D341Med (cell line): ENCODE measurements at places on chromosomes 2 and 18.
A peak's percentile ranks its signal among the peaks of the same experiment; 100 is the strongest.

DNA sequence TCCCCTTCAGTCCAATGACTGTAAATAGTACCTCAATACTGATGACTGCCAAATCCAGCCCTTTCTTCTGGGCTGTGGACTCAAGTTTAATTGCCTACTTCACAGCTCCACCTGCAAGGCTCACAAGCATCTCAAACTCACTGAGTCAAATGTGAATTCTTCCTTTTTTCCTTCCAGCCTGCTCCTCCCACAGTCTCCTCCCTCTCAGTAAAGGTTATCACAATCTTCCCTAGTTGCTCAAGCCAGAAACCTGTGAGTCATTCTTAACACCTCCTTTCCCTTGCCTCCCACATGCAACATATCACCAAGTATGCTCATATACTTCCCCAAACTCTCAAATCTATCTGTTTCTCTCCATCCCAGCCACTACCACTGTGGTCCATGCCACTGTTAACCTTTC lies 3.7 kb upstream of the MFSD6 start:
- no peak for DNase-seq

- no peak for DNase-seq
Observed at GRCh38 chr18:9321017-9321452, 13.5 kb upstream of the TWSG1 start.

DNA sequence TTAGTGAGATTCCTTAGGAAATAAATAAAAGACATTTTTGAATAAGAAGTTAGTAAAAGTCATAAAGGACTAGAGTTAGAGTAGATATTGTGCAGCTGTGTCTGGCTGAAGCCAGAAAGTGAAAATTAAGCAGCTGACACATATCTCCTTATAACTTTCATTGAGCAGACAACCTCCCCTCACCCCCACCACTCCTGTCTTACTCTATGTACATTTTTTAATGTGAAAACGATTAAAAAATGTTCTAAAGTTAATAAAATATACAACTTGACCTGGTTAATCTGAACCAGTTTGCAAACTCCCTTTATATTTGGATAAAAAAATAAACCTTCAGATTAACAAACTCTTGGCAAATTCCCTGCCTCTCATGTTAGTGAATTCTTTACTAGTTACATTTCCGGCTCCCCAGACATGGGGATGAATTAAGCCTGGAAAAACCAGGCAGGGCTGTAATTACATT lies 462.8 kb downstream of the MEIS1 start:
- no peak for DNase-seq

DNA sequence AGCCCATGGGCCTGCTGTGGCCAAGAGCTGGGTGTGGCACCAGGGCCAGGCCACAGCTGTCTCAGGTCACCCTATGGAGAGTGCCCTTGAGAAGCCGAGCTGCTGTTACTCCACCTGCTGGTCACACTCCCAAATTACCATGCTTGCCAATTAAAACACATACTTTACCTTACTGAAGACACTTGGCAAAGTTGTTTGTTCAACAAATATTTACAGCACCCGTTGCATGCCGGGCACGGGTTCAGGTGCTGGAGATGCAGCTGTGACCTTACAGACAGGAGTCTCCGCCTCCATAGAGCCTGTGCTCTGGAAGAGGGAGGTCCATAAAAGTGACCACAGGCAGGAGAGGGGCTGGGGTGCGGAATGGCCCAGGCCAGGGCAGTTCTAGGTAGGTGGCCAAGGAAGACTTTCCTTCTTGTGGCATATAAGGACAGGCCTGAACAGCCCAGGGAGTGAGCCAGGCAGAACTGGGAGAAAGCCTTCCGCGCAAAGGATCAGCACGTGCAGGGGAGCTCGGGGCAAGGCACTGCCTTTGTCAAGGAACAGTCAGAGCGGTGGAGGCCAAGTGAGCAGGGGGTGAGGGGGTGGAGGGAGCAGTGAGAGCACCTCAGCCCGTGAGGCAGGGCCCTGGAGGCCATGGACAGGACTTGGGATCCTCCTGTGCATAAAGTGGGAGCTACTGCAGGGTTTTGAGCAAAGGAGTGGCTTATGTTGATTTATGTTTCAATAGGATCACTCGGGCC lies 23.6 kb upstream of the RBM44 start:
- DNase-seq, result peak; percentile 75

GRCh38 chr2:171712051-171712450 lies 24.8 kb downstream of the DYNC1I2 start:
- no peak for DNase-seq

GRCh38 chr2:46828491-46829230 lies 86.9 kb downstream of the MCFD2 start:
- peak; percentile 3 for DNase-seq

GRCh38 chr2:26223018-26223417 lies 21.4 kb downstream of the HADHA start:
- peak; percentile 48 for DNase-seq

GRCh38 chr2:72026819-72027425 lies 120.7 kb downstream of the CYP26B1 start:
- DNase-seq, result no peak

DNA sequence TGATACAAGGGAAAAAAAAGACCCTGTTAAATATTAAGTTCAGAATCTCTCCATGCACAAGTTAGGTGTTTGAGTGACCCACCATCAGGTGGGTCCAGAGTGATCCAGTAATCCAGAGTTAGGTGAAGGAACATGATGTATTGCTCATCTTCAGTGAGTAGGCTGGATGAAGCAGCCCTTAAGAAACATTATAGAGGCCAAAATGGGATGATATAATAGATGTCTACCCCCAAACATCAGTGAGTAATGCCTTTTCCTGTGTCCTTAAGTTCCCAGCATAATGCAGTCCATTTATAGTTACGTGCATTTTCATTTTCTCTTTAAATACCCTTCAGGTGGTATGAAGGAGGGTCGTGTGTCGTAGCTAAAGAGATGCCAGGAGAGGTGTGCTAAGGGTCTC lies 89.6 kb downstream of the MAP4K4 start:
- no peak for DNase-seq
